ENCODE measurements at places on chromosomes 3 and 15.

- DNase-seq = peak; percentile 15
Observed at GRCh38 chr3:168249550-168250414, 154.1 kb upstream of the GOLIM4 start.

GRCh38 chr3:128074851-128075521 lies 22.7 kb downstream of the SEC61A1 start:
- no peak for DNase-seq

DNA sequence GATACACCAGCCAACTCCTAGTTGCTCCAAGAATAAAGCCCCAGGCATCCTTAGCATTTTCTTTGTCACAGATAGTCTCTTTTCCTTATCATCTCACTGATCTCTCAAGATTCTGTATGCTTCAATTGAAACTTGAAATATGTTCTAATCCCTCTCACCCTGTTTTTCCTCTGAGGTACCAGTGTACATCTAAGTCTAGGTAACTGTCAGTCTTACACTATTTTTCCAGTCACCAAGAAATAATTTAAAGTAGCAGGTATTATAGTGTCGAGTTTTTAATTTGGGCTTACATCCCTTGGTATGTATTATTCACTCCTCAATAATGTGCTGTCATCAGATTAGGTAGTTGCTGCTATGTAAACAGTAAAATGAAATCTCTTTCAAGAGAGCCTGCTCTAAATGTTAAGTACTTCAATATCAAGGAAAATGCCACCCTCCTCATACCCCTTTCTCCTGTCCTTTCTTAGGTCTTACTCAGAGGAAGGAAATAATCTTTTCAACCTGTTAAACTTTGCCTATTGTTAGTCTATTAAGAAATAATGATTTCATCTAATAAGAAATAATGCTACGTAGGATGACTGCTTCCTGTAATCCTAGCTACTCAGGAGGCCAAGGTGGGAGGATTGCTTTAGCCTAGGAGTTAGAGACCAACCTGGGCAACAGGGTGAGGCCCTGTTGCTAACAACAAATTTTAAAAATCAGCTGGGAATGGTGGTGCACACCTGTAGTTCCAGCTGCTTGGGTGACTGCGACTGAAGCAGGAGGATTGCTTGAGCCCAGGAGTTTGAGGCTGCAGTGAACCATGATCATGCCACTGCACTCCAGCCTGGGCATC lies 39.8 kb downstream of the TSC22D2 start:
- no peak for DNase-seq

DNA sequence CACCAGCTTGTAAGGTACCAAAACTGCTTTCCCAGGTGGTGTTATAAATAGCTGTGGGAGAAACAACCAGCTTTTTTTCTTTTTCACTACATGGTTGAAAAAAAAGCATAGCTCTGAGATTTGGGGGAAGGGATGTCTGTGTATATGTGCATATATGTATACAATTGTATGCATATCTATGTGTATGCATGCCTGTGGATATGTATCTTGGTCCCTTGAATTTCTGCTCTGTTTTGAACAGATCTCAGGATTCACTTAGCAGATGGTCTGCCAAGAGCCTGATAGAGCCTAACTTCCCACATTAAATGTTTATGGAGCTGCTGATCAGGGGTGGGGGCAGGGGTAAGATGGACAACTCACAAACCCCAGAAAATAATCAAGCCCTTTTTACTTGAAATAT lies 39.0 kb upstream of the CPNE4 start:
- no peak for DNase-seq

DNA sequence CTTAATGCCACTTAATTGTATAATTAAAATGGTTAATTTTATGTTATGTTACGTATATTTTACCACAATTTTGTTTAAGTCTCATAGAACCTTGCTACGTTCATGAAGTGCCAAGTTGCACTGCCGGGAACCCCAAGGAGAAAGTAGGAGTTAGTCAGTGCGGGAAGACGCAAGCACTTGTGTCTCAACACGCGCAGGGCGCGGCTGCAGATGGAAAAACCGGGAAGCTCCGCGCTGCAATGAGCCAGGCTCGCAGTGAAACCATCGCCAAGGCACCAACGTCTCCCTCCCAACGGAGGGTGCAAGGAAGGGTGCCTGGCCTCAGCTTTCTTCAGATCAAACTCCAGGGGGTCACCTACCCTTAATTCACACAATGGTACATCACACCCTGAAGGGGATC lies 21.6 kb downstream of the MAGI1 start:
- DNase-seq = no peak

- no peak for DNase-seq
Observed at GRCh38 chr3:138432576-138433240, 1.7 kb upstream of the ESYT3 start.

- DNase-seq = no peak
Observed at GRCh38 chr3:197752107-197752506, 2.4 kb downstream of the FYTTD1 start.

GRCh38 chr3:78507196-78507984 lies 1260.4 kb downstream of the ROBO1 start:
- DNase-seq = no peak

DNA sequence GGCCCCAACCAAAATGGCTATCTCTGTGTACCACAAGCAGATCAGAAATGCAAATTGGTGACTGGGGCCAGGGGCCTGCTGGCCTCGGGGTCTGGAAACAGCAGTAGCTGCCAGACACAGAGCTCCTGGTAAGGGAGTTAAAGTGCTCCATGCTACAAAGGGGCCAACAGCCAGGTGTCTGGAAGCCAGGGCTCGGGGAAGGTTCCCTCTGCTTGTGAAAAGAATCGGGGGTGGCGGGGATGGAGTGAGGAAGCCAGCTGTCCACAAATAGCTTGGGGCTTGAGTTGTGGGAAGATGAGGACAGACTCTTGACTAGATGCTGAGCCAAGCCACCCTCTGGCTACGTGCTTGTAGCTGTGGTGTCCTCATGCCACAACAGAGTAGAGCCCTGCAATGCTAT lies 39.3 kb downstream of the CHRD start:
- DNase-seq = no peak

DNA sequence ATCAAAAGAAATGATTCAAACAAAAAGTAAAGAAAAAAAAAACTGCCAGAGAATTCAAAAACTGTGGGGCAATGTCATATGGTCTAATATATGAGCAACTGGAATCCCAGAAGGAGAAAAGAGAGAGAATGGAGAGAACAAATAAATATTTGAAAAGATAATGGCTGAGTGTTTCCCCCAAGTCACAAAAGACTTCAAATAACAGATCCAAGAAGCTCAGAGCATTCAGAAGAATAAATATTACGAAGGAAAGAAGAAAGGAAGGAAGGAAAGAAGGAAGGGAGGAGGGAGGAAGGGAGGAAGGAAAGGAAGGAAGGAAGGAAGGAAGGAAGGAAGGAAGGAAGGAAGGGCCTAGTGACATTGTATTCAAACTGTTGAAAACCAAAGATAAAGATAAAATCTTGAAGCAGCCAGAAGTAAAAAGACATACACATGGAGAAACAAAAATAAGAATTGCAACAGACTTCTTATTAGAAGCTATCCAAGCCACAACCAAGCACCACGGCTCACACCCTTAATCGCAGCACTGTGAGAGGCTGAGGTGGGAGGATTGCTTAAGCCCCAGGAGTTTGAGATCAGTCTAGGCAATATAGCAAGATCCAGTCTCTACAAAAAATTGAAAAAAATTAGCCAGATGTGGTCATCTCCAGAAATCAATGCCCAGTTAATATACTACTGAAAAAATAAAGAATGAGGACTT lies 118.9 kb upstream of the IGSF10 start:
- DNase-seq = no peak

DNA sequence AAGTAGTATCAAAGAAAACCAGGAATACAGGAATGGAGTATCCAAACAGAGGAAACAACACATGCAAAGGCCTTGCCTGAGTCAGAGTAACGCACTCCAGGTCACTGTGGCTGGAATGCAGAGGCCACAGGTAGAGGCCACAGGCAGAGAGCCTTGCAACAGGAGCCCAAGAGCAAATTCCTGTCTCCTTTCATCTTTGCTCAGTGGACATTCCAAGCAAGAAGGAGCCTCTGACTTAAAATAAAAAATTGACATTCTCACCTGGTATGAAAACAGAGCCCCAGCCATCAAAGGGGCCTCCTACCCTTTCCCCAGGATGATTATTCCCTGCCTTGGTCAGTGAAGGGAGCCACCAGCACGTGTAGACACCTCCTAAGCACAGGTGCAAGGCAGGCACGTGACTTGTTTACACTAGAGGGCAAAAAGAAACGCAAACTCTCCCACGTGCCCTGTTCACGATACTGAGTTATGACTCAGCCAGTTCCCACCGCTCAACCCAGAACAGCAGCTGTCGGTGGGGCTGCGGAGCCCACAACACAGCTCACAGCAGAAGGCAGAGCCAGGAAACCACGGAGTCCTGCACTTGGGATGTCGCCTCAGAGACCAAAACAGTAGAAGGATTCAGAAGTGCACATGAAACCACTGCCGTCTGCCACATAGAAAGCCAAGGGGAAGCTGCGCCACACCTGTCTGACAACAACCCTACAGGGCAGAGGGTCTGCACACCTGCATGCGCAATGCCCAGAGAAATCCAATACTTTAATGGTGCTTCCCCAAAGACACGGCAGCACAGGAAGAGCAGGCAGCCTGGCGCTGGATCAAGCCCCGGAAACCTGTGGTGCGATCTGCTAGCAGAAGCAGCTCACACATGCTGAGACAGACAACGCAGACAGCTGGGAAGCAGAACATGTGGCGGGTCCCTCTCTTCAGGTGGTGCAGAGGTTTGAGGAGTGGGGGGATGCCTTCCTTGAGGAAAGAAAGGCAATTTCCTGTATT lies 52.1 kb downstream of the ITGB5 start:
- peak; percentile 45 for DNase-seq

DNA sequence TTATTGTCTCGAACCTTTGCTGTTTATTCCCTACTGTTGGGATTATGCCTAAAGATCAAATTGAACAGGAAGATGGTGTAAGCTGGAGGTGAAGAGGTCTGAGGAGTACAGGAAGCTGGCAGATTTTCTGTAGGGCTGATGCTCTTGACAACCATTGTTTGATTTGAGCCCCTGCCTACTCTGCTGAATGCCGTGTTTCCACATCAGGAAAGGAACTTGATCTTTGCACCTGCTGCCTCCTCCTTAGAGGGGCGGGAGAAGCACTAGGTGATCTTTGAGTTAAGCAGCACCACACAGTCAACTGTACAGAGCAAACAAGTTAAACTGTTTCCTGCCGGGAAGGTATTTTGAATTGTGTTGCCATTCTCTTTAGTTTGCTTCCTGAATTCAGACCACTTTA lies 364.6 kb upstream of the EPHA6 start:
- DNase-seq = no peak

- no peak for DNase-seq
Observed at GRCh38 chr3:89364314-89364713, 256.9 kb downstream of the EPHA3 start.

DNA sequence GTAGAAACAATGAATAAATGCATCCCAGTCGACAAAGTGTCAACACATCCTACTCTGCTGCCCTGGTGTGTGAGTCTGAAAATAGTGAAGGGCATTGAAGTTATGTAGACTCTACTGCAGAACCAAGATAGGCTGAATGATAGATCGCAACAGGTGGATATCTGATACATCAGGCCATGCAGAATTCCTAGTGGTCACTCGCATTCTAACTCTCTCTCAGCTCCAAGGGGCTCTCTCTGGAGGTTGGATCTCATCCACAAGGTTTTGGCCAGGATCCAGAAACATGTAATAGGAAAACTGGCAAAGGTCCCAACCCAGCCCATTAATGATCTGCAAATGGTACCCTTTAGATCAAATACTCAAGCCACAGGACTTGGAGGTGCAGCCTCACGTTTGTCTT lies 514.1 kb downstream of the MAGI1 start:
- no peak for DNase-seq

- DNase-seq = no peak
Observed at GRCh38 chr3:43178891-43179366, 73.0 kb upstream of the POMGNT2 start.

- DNase-seq = no peak
Observed at GRCh38 chr3:7421065-7421464, 560.1 kb downstream of the GRM7 start.

DNA sequence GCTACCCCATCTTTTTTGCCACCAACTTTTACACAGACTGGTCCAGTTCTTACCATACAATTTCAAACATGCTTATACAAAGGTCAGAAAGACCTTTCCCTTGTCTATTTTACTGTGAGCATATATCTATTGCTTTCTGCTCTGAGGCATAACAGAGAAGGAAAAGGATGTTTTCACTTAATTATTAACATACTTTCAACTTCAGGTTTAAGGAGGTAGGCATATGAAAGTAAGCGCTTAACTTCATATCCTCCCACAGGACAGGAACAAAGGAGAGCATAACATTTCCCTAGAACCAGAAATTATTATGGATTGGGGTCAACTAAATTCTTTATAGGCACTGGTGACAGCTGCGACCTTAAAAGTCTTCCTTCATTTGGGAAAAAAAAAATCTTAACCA lies 1.1 kb downstream of the MYEF2 start:
- DNase-seq = no peak

- peak; percentile 19 for DNase-seq
Observed at GRCh38 chr3:27253831-27254230, 115.4 kb downstream of the NEK10 start.

- no peak for DNase-seq
Observed at GRCh38 chr3:189794518-189794917, 163.3 kb downstream of the TP63 start.

DNA sequence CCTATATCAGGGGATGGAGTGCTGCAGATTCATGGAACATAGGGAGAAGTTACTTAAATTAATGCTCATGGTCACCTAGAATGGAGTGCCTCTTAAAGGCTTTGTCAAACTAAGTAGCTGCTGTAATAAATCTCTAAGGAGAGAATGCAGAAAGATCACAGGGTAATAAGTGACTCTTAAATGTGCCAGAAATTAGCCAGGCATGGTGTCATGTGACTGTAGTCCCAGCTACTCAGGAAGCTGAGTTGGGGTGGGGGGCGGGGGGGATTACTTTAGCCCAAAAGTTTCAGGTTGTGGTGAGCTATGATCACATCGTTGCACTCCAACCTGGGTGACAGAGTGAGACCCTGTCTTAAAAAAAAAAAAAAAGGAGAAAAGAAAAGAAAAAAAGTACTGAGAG lies 90.9 kb upstream of the ASB14 start:
- DNase-seq = no peak

GRCh38 chr3:5202222-5202621 lies 14.7 kb downstream of the EDEM1 start:
- DNase-seq = no peak

- no peak for DNase-seq
Observed at GRCh38 chr3:117045143-117045542, 335.6 kb downstream of the TUSC7 start.

- DNase-seq = no peak
Observed at GRCh38 chr3:169082076-169082475, 581.4 kb downstream of the MECOM start.

- DNase-seq = no peak
Observed at GRCh38 chr15:58770519-58770856, 614 bp upstream of the MINDY2 start.

GRCh38 chr3:99502871-99503270 lies 135.5 kb upstream of the COL8A1 start:
- DNase-seq = no peak

- DNase-seq = no peak
Observed at GRCh38 chr3:156908398-156908797, 82.2 kb downstream of the LEKR1 start.

DNA sequence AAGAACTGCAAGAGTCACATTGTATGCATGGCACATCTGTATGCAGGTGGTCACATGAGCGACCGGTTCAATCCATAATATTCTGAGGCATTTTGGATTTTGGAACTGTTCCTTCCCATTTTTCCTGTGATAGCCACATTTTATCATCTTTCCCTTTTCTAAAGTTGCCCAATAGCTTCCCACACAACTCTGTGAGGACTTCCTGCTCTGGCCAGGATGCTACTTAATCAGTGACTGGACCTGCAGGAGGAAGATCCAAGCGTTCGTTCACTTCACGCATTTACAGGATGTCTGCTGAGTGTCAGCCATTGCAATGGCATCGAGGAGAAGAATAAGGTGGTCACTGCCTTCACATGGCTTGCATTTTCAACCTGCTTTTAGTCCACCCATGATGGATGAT lies 9.8 kb downstream of the KLHL6 start:
- DNase-seq = no peak

All from HFF-Myc (cell line).